Retina (tissue), 1 donor: ENCODE measurements at places on chromosomes 3 and 15.

GRCh38 chr15:91047545-91048199, 25.3 kb upstream of the VPS33B start:
- no peak for DNase-seq

DNA sequence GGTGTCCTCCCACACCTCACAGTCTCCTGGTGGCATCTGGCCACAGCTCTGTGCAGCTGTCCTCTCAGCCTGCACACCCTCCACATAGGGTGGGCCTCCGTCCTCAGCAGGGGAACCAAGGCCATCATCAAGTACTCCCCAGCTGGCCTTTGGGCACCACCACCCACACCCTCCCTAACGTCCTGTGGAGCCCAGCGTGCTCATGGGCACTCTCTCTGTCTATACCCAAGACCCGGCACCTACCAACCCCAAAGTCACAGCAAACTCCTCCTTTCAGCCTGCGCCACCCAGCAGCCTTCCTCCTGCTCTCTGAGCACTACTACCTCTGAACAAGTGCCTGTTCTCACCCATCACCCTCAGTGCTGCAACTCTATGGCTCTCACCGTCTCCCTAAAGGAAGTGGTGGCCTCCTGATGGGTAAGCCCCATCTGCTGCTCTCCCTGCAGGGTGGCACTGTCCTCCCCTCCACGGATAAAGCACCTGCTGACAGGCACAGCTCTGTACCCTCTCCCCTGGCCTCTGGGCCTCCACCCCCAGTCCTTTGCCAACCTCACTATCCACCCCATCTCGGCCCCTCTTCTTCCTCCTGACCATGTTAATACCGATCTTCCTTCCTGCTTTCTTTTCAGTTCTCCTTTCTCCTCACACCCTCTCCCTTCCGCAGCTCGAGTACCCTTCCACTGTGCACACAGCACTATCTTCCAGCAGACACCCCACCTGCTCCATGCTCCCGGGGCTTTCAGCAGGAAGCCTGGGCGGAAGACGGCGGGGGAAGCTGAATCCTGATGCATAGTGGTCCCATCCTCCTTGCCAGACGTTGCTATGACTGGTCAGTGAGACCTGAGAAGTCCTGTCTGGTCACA, 31.5 kb downstream of the SLC41A3 start:
- no peak for DNase-seq

- no peak for DNase-seq
These were observed 105.3 kb downstream of the CD47 start for GRCh38 chr3:107985496-107985895.

DNA sequence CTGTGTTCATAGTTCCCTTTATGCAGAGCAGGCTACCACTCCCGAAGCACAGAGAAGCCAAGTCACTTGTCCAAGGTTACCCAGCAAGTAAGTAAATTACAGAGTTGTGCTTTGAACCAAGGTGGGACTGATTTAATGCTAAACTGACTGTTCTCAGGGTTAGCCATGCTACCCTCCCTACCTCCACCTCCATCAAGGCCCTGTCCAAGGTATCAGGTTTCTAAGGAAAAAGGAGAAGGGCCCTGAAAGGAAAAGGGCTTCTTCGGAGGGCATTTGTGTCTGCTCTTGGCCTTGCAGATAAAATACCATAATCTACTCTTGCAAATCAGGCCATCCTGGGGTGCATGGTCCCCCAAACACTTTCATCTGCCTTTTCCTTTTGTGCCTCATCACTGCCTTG, 288.1 kb upstream of the LRRFIP2 start:
- no peak for DNase-seq

DNA sequence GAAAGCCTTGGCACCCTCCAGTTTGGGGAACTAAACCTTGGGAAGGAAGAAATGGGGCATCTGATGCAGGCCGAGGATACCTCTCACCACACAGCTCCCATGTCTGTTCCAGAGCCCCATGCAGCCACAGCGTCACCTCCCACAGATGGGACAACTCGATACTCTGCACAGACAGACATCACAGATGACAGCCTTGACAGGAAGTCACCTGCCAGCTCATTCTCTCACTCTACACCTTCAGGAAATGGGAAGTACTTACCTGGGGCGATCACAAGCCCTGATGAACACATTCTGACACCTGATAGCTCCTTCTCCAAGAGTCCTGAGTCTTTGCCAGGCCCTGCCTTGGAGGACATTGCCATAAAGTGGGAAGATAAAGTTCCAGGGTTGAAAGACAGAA, 7.7 kb downstream of the MAP1A start:
- no peak for DNase-seq

GRCh38 chr3:38154625-38155255, 10.6 kb upstream of the OXSR1 start:
- DNase-seq, result no peak

DNA sequence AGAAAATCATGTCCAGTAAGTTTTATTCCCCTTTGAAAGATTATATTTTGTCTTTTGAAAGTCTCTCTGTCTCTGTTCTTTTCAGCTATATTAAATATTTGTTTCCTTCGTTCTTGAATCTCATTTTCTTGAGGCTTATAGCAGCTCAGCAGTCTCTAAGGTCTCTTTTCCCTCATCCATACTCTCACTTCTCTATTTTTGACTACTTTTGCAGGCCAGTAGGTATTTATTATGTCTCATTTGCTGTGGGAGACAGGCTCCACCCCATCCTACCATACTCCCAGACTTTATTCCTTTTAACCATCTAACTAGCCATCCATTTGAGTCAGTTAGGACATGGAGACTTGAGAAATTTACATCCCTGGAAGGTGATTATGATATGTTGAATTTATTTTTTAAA, 71.0 kb downstream of the FILIP1L start:
- no peak for DNase-seq

- no peak for DNase-seq
These were observed 78.4 kb upstream of the NR2F2 start for GRCh38 chr15:96252148-96252547.

DNA sequence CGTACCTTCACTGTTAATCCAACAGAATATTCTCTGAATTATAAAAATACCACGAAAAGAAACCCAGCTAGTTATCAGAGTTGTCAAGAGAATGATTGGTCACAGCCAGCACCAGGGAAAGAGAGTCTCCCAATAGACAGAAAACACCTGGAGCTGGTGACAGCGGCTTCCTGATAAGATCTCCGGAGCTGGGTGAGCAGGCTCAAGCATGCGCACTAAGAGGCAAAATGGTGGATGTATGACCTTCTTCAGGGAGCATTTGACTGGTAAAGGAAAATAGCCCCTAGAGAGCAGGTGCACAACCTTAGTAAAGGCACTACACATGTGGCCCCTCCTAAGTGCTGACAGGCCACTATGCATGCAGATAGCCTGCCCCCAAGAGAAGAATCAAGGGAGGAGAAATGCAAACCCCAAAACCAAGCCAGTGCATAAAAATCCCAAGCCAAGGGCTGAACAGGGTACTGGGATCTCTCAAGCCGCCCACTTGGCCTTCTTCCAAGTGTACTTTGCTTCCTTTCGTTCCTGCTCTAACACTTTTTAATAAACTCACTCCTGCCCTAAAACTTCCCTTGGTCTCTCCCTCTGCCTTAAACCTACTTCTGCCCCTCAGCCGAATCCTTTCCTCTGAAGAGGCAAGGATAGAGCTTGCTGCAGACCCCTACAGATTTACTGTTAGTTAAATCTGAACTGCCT, 93.2 kb downstream of the UACA start:
- DNase-seq, result no peak

GRCh38 chr3:22239011-22239410, 488.0 kb upstream of the ZNF385D start:
- DNase-seq, result no peak

DNA sequence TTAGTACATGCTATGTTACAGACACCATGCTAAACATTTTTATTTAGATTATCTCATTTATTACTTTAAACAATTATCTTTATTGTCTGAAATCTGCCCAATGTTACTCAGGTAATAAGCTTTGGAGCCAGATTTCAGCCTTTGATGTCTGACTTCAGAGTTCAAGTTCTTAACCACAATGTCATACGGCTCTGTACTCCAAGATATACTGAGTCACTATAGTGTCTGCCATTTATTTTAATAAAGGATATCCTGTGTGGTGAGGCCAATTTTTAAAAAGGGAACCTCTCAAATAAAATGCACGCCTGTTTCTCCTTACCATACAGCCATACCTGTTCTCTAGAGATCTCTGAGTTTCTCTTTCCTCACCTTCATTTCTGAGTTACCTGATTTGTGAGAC, 193.1 kb downstream of the EPHA3 start:
- no peak for DNase-seq

- DNase-seq, result no peak
These were observed 6.8 kb downstream of the MFSD1 start for GRCh38 chr3:158808697-158809096.

GRCh38 chr3:194322678-194323211, 28.4 kb downstream of the CPN2 start:
- no peak for DNase-seq

DNA sequence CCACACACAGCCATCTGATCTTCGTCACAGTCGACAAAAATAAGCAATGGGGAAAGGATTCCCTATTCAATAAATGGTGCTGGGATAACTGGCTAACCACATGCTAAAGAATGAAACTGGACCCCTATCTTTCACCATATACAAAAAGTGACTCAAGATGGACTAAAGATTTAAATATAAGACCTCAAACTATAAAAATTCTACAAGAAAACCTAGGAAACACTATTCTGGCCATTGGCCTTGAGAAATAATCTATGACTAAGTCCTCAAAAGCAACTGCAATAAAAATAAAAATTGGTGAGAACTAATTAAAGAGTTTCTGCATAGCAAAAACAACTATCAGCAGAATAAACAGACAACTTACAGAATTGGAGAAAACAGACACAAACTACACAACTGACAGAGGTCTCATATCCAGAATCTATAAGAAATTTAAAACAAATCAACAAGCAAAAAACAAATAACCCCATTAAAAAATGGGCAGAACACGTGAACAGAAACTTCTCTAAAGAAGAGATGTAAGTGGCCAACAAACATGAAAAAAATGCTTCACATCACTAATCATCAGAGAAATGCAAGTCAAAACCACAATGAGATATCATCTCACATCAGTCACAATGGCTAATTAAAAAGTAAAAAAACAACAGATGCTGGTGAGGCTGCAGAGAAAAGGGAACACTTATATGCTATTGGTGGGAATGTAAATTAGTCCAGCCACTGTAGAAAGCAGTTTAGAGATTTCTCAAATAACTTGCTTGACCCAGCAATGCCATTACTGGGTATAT, 104.0 kb downstream of the NR1I2 start:
- no peak for DNase-seq

- no peak for DNase-seq
These were observed 134.3 kb downstream of the NSMCE3 start for GRCh38 chr15:29135309-29135657.

GRCh38 chr3:58999134-58999773, 50.6 kb downstream of the CFAP20DC start:
- no peak for DNase-seq

GRCh38 chr3:140995881-140996280, 54.2 kb downstream of the SLC25A36 start:
- DNase-seq, result no peak

DNA sequence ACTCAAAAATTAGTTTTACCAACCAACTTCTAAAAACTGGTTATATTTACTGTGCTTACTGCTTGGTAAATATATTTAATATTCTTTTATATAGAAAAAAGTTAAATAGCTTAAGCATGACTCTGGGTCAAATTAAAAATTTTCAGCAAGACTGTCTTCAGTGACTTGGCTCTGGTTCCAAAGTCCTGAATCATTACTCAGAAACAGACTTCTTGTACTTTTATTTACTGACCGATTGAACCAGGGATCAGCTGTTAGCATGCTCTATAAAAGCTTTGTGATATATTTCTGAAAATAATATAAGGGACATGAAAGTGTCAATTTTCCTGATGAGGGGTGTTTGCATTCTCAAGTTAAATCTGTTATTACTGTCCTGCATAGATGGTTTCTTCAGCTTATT, 164.3 kb downstream of the MCTP2 start:
- no peak for DNase-seq

- DNase-seq, result no peak
These were observed 36.5 kb downstream of the U2SURP start for GRCh38 chr3:143037867-143038266.

DNA sequence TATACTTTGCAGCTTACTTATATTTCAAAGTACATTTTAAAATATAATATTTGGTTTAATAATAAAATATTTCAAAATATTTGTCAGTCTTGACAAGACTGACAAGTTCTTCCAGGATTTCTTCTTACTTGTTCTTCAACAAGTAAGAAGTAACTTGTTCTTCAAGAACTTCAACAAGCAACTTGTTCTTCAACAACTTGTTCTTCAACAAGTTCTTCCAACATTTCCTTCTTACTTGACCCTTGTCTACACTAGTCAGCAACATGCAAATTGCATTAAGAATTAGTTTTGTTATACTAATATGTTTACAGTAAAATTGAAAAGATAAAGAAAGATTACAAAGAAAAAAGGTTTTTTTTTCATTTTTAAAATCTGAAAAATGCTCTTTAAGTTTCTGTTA, 731.7 kb downstream of the NSUN3 start:
- no peak for DNase-seq

DNA sequence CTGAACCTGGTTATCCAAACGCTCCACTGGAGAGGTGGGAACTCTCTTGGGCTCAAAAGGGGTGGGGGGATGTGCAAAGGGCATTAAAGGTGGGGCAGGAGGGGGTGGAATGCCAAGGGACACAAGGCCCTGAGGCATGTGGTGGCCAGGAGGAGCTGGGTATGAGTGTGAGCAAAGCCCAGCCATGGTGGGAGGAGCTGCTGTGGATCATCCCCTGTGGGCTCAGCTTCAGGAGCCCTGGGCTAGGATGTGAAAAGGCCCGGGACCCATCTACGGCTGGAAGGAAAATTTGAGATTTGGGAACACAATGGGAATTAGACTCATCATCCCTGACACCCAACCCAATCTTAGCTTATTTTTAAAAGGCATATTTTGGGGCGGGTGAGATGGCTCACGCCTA, 33.3 kb downstream of the MGLL start:
- no peak for DNase-seq

DNA sequence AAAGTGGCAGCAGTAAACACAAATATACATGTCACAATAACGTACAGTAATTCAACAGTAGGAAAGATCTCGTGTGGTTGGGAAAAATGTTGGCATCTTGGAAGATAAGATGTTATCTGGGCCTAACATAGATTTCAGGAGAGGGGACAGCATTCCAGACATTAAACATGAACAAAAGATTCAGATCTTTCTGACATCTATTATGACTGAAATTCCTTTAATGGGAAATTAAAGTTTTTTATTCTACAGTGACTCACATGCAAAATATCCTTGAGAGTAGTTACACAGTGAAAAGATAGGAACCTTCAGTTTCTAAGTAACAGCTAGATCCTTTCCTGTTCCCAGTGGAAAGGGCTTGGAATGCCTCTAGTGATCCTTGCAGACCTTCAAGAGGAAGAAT, 9.2 kb downstream of the NDUFB5 start:
- DNase-seq, result no peak

DNA sequence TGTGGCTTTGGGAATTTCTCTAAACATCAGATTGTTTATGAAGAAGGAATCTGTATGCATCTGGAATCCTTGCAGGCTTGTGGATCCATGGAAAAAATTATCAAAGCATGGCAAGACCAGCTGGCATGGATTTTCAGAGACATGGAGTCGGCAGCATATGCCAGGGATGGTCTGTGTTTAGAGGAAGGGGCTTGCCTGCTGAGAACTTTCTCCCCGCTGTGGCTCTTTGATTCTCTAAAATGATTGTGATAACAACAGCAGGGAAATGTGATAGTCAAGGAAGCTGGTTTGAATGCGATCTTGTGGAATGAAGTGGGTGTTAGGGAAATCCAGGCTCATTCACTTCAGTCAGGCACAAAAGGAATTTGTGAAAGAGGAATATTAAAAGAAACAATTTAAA, 245.7 kb upstream of the THRB start:
- no peak for DNase-seq
